Naive thymus-derived CD4-positive, alpha-beta T cell (primary cell): ENCODE measurements at places on chromosomes 11 and 22.

DNA sequence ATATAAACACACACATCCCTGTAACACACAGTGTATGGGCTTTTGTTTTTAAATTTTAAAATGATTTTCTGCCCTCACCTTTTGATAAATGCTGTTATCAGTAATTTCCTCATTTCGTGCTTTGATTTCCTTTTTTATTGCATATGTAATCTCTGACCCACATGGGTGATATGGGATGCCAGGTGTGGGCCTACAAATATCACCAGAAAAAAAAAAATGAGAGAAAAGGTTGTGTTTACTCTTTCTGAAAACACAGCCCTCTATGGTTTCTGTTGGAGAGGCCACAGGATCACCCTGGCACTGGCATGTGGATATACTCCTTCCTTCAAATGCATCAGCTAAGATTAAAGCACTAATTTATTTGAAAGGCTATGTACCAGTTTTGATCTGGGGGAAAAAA, 17.0 kb downstream of the DRD2 start:
- no peaks in the 10 kb centered on the region for H3K36me3 ChIP-seq
- DNase-seq, result no peak
- H3K27ac ChIP-seq, result no peak overlapping the region
- H3K4me1 ChIP-seq, result no peaks in the 10 kb centered on the region
- no peak overlapping the region for H3K4me3 ChIP-seq

- no peaks in the 10 kb centered on the region for H3K4me1 ChIP-seq
- no peaks in the 10 kb centered on the region for H3K27me3 ChIP-seq
- no peak for DNase-seq
Observed at GRCh38 chr11:25068451-25068850, 571.6 kb downstream of the LUZP2 start.

DNA sequence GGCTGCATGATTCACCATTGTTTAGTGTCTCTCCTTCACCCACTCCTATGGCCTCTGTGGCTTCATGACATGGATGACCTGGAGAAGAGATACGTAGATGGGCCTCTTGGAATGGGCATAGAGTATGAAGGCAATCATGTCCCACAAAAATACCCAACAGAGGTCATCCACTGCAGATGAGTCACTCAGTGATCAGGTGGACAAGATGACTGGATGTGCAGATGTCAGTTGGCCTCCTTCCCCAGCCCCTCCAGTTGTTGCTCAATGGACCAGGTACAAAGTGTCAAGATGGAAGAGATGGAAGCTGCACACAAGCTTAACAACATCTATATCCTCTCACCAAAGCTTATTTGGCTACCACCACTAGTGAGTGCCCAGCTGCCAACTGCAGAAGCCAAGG, 41.0 kb upstream of the CLPB start:
- no peaks in the 10 kb centered on the region for H3K27me3 ChIP-seq
- H3K36me3 ChIP-seq, result no peaks in the 10 kb centered on the region
- H3K4me3 ChIP-seq, result no peak overlapping the region
- H3K4me1 ChIP-seq, result no peaks in the 10 kb centered on the region
- no peak for DNase-seq

DNA sequence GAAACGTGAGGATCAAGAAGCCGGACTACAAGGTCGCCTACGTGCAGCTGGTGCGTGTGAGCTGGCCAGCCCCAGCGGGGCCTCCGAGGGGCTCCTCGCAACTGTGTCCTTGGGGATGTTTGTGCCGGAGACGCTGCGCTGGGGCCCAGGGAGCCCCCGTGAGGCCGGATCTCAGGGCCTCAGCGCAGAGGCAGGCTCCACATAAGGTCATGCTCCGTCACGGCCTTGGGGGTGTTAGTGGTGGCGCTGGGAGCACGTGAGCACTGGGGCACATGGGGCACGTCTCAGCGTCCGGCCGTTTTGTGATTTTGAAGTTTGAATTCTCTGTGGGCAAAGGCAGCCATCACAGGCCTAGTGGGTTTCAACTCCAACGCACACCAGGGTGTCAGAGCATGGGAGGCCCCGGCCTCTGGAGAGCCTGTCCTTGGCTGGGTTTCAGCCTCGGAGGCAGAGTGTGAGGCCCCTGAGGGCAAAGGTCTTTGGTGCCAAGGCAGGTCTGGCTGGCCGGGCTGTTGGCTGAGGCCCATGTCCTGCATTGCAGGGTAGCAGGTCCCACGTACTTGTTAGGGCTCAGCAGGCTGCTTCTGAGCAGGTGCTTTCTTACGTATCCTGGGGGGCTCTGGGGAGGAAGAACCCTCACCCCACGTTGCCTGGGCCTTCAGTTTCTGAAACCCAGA, 5.8 kb downstream of the MRPL23 start:
- H3K27me3 ChIP-seq, result no peaks in the 10 kb centered on the region
- H3K4me3 ChIP-seq, result no peak overlapping the region
- H3K4me1 ChIP-seq, result no peaks in the 10 kb centered on the region
- H3K27ac ChIP-seq, result no peak overlapping the region
- H3K36me3 ChIP-seq, result no peaks in the 10 kb centered on the region

DNA sequence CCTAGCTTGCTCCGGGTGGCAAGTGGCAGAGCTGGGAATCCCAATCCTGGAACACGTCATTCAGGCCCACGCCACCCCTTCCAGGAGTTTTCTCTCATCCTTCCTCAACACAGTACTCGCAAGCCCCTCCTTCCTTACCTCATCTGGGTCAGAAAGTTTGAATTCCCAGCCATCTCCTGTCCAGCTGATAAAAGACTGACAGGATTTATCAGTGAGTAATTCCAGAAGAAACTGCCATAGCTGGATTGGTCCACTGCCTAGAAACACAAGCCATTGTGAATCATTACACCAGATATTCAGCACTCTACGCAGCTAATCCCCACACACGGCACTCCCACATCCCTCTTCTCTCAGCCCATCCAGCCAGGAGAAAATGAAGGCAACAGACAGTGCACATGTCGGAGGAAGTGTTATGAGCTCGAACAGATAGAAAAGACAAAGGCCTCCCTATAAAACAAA, 124.0 kb downstream of the ETS1 start:
- H3K4me1 ChIP-seq, result peaks cover 74% of the 10 kb centered on the region
- no peaks in the 10 kb centered on the region for H3K27me3 ChIP-seq
- H3K36me3 ChIP-seq, result peaks cover 65% of the 10 kb centered on the region
- no peak for DNase-seq
- H3K27ac ChIP-seq, result peak overlapping the region; percentile 97
- peak overlapping the region; percentile 37 for H3K4me3 ChIP-seq

GRCh38 chr22:41992496-41992895, 6.1 kb upstream of the WBP2NL start:
- H3K4me1 ChIP-seq, result no peaks in the 10 kb centered on the region
- H3K4me3 ChIP-seq, result no peak overlapping the region
- H3K36me3 ChIP-seq, result no peaks in the 10 kb centered on the region
- no peaks in the 10 kb centered on the region for H3K27me3 ChIP-seq
- DNase-seq, result no peak

DNA sequence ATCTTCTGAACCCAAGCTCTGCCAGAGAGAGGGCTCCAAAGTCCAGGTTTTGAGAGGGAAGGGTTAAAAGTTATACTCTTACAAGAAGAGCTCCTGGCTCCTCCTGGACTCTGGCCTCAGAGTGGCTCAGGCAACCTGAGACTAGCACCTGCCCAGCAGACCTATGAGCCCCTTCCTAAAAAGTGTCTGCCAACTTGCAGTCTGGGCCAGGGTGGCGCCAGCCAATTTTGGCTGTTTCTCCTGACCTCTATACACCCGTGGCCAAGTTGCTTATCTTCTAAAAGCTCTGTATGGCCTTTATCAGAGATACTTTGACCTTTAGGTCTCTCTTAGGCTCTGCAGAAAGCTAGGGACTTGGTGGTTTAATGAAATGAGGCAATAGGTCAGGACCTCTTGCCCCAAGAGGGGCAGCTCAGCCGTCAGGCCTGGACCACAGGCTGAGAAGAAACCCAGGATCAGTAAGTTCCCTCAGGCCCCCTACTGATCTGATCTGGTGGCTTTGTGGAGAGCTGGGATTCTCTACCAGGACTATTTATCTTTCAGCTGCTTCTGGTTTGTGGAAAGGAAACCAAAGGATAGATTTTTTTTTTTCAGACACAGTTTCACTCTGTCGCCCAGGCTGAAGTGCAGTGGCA, 10.3 kb upstream of the UCP3 start:
- no peaks in the 10 kb centered on the region for H3K27me3 ChIP-seq
- H3K36me3 ChIP-seq, result no peaks in the 10 kb centered on the region

GRCh38 chr11:77090373-77091111, 12.1 kb upstream of the OMP start:
- no peaks in the 10 kb centered on the region for H3K27me3 ChIP-seq
- H3K36me3 ChIP-seq, result no peaks in the 10 kb centered on the region
- H3K4me1 ChIP-seq, result no peaks in the 10 kb centered on the region
- H3K4me3 ChIP-seq, result no peak overlapping the region

GRCh38 chr11:34915136-34916014, 804 bp downstream of the APIP start:
- no peak for DNase-seq
- H3K4me1 ChIP-seq, result peaks cover 9% of the 10 kb centered on the region
- H3K36me3 ChIP-seq, result peaks cover 6% of the 10 kb centered on the region
- peak overlapping the region; percentile 87 for H3K4me3 ChIP-seq
- peak overlapping the region; percentile 92 for H3K27ac ChIP-seq

DNA sequence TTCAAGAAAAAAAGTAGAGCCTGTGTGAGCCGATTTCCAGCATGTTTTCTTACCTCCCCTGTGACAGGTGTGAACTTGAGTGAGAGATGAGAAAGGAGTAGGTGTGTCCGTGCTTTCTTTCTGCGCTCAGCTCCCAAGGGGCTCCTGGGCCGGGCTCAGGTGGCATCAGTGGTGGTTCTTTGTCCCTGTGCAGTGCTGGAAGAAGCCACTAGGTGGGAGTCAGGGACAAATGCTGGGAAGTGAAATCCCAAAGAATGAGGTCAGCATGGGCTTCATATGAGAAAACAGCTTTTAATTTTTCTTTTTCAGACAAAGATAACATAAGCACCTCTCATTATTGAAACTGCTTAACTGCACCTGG, 57.8 kb downstream of the PPFIBP2 start:
- no peak overlapping the region for H3K27ac ChIP-seq
- peaks cover 11% of the 10 kb centered on the region for H3K4me1 ChIP-seq
- no peak for DNase-seq
- no peak overlapping the region for H3K4me3 ChIP-seq
- H3K36me3 ChIP-seq, result peaks cover 14% of the 10 kb centered on the region

GRCh38 chr11:61968758-61969390, 1.4 kb upstream of the FTH1 start:
- H3K4me1 ChIP-seq, result peaks cover 17% of the 10 kb centered on the region
- peak overlapping the region; percentile 87 for H3K27ac ChIP-seq
- H3K4me3 ChIP-seq, result peak overlapping the region; percentile 91
- H3K27me3 ChIP-seq, result no peaks in the 10 kb centered on the region
- peaks cover 4% of the 10 kb centered on the region for H3K36me3 ChIP-seq

- no peak for DNase-seq
- H3K4me1 ChIP-seq, result no peaks in the 10 kb centered on the region
- no peaks in the 10 kb centered on the region for H3K36me3 ChIP-seq
- no peak overlapping the region for H3K4me3 ChIP-seq
- no peaks in the 10 kb centered on the region for H3K27me3 ChIP-seq
Observed at GRCh38 chr11:64401775-64402174, 42.8 kb downstream of the RPS6KA4 start.

- H3K4me1 ChIP-seq, result peaks cover 15% of the 10 kb centered on the region
- no peak for DNase-seq
- H3K27ac ChIP-seq, result no peak overlapping the region
- no peaks in the 10 kb centered on the region for H3K27me3 ChIP-seq
- H3K36me3 ChIP-seq, result no peaks in the 10 kb centered on the region
Observed at GRCh38 chr11:16987205-16987568, 27.0 kb downstream of the PLEKHA7 start.

- H3K36me3 ChIP-seq, result peaks cover 10% of the 10 kb centered on the region
- no peak for DNase-seq
- no peaks in the 10 kb centered on the region for H3K27me3 ChIP-seq
- H3K27ac ChIP-seq, result no peak overlapping the region
- no peak overlapping the region for H3K4me3 ChIP-seq
- H3K4me1 ChIP-seq, result no peaks in the 10 kb centered on the region
Observed at GRCh38 chr11:70338594-70338993, 59.7 kb upstream of the CTTN start.

GRCh38 chr11:132718711-132719671, 813.3 kb downstream of the OPCML start:
- no peak overlapping the region for H3K27ac ChIP-seq
- peaks cover 6% of the 10 kb centered on the region for H3K4me1 ChIP-seq
- no peak for DNase-seq
- no peaks in the 10 kb centered on the region for H3K27me3 ChIP-seq

DNA sequence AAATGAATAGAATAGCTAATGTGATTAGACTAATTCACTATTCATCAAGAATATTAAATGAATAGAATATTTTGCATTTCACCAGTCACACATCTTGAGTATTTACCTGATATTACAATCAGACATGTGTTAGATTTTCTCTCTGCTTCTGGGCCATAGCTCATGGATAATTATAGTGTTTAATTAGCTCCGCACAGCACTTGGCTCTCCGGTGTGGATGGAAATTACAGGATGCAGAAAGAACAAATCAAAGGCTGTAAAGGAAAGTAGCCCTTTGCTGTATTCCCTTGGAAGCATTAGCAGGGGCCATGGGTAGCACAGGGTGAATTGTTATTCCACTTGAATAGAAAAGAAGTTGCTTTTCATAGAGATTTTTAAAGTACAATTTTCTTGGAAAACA, 320.3 kb upstream of the SORL1-AS1 start:
- no peaks in the 10 kb centered on the region for H3K4me1 ChIP-seq
- no peaks in the 10 kb centered on the region for H3K36me3 ChIP-seq
- DNase-seq, result no peak
- no peaks in the 10 kb centered on the region for H3K27me3 ChIP-seq
- no peak overlapping the region for H3K27ac ChIP-seq

DNA sequence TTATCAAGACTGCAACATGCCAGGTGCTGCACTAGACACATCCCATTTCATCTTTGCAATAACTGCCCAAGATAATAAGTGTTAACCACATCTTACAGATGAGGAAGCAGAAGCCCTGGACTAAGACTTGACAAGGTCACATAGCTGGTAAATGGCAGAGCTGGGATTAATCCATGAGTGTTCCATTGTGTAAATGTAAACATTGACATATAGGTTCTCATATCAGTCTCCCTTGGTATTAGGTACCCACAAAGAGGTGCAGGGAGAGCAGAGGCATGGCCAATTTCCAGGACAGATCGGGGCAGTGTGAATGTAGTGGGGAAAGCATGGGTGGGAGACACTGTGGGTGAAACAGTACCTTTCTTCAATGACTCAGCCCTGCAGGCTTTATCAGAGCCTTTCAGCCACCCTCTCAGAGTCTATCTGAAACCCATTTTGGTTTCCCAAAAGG, 17.9 kb downstream of the MICAL2 start:
- H3K4me3 ChIP-seq, result no peak overlapping the region
- no peaks in the 10 kb centered on the region for H3K36me3 ChIP-seq
- no peaks in the 10 kb centered on the region for H3K27me3 ChIP-seq
- H3K4me1 ChIP-seq, result no peaks in the 10 kb centered on the region
